ENCODE measurements at places on chromosomes 2 and 18.
A peak's percentile ranks its signal among the peaks of the same experiment; 100 is the strongest.

DNA sequence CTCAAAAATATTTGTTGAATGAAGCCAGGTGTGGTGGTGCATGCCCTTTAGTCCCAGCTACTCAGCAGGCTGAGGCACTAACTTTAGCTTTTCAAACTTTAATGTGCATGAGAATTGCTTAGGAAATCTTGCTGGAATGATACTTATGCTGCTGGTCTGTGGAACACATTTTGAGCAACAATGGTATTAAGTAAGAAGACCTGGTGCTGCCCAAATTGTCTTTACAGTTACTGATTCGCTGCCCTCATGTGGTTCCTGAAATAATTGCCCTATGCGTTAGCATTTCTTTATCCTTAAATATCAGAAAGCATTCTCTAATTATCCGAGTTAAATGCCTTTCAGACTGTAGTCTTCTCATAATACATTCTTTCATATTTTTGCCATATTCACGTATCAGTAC, 76.0 kb upstream of the SESTD1 start:
- peak; percentile 18 for DNase-seq

DNA sequence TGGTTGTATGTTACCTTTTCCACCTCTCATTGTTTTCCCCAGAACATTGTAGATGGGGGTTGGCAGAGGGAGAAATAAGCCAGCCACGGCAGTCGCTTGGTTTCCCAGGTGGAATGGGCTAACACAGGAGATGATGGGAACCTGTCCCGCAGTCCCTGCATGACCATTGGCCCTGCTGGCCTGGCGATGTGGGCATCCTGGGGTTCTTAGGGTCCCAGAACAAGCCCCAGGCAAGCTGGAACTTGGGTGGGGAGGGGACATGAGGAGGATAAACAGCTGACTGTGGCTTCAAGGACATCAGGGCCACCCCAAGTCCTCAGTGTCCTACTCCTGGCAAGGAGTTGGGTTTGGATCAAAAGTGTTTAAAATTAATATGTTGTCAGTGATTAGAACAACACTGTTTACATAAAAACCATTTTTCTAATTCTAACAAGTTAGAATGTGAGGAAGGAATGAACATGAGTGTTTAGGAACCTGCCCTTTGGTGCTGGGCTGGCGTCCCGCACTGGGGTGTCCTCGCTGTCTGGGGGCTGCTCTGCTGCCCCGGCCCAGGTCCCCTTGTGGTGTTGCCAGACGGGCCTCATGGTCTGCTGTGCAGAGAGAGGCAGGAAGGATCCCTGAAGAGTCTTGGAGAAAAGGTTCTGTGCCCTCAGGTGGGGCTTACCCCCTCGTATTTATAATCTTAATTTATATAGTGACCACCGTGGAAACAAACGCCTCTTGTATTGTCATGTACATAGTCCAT, 95.1 kb downstream of the USP40 start:
- DNase-seq, result no peak

DNA sequence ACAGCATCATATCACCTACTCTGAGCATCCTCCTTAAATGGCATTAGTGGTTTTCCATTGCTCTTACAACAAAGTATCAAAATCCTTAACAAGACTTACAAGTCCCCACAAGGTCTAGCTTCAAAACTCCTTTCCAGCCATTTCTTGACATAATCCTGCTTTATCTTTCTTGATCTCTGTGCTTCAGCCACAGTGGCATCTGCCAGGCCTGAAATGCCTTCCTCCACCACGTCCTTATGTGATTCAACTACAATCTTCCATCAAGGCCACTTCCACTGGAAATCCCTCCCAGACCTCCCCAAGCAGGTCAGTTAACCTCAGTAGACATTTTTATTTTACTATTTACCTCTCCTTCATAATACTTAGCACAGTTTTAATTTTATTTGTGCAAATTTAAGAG, 83.8 kb upstream of the CCDC150 start:
- DNase-seq, result no peak

DNA sequence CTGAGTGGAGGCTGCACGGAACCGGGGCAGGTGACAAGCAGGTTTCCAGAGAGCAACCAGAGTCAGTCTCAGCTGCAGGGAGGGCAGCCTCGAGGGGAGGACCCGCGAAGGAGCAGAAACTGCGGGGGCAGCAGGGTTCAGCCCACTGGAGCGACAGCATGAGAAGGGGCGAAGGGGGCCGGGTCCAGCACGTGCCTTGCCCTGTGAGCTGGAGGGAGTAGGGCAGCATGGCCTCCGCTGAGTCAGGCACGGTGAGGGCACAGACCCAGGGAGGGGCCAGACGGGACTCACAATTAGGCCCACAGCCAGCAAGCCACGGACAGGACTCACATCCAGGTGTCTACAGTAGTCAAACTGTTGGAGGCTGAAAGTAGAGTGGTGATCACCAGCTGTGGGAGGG, 22.7 kb upstream of the ATP9B start:
- no peak for DNase-seq

DNA sequence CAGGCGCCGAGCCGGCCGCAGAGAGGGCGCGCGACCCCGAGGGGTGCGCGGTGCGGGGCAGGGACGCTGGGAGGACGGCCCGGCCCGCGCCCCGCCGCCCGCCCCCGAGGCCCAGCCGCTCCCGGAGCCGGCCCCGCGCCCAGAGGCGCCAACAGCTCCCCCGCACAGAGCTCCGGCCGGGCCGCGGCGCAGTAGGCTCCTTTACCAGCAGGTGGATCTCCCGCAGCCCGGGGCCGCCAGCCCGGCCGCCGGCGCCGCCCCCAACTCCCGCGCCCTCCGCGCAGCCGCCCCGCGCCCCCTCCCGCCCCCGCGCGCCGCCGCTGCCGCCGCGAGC, 258 bp downstream of the MGAT4A start:
- no peak for DNase-seq

GRCh38 chr2:218329027-218329825, 27.4 kb upstream of the CATIP start:
- DNase-seq, result no peak

- no peak for DNase-seq
Measured at GRCh38 chr18:8952174-8952573, 150.3 kb upstream of the NDUFV2 start.
